ENCODE measurements at places on chromosomes 7 and 10. TPM values are rescaled to one million over a fixed set of nuclear protein-coding genes. Genes with fewer than 3 reads are reported as not detected.

DNA sequence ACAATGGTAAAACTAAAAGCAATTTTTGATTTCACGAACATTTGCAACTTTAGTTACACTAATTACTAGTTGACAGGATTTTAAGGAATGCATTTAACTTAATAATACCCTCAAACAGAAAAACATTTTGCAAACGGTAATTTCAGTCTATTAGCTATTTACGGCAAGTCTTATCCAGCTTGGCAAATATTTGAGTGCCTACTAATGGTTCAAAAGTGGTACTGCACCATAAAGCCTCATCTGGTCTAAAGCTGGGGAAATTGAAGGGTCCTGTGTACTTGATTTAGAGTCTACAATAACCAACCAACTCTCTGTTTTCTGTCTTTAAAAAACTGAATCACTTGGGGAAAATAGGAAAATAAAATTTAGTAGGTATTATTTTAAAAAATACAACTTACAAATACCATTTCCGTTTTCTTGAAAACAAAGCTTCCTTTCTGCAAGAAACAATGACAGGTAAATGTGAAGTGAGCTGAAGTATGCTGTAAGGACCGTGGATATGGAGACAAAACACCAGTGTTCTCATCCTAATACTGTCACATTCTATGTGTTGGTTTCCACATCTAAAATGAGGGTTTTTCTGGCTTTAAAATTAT is 142.3 kb downstream of the VPS50 start:
- DNase-seq: peak; percentile 20

DNA sequence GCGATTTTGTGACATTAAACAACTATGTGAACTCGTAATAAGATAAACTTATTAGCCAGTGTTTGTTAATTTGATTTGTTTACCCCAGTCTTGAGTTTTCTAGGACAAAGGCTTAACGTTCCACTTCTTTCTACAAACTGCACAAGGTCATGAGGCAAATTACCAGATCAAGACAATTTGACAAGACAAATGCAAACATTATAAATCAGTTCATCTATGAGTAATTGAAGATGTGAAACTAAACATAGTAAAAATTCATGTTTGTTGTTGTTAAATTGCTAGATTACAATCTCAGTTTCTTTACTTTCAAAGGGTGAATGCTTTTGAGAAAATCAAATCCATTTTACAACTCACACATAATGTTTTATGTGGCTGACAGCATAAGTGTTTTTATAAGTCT is 13.4 kb upstream of the ZNF804B start:
- no peak for DNase-seq

- no peak for DNase-seq
These were observed 239.7 kb upstream of the ANKRD30A start for GRCh38 chr10:36885746-36886145.

DNA sequence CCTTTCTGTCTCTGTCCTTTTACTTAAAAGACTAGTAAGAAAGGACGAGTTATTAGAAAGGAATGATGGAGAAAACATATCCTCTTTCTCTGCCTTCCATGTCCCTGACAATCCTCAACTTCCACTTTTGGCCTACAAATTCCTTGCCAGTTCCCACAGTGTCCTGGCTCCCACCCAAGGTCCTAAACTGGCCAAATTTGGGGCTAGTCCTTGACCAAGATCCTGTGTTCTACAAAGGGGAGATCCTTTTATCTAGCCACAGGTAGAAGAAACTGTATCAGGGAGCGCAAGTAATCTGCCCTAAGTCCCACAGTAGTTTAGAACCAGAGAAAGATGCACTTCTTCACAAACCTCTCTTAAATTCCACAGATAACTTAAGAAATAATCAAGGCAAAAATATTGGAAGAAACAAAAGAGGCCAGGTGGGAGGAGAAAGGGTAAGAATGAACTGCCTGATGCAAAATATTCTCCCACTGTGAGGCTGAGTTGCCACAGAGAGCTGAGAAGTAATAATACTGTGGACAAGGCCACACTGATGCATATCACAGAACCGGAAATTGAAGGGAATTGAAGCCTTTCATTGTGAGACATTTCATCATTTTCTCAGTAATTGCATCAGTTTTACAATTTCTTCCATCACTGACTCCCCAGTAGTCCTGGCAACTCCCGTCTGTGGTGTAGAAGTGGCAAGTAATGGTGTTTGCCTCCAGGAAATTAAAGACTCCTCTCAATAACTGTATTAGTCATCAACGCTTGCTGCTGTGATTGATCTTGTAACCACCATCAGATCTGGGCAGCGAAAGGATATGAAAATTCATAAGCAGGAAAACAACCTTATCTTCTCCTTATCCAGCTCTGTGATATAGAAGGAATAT is 47.2 kb downstream of the DNAJC12 start:
- DNase-seq: peak; percentile 82

The CYP2C9 gene
- polyA plus RNA-seq: not detected

- DNase-seq: no peak
These were observed 357.2 kb downstream of the LRMDA start for GRCh38 chr10:75788394-75789205.

DNA sequence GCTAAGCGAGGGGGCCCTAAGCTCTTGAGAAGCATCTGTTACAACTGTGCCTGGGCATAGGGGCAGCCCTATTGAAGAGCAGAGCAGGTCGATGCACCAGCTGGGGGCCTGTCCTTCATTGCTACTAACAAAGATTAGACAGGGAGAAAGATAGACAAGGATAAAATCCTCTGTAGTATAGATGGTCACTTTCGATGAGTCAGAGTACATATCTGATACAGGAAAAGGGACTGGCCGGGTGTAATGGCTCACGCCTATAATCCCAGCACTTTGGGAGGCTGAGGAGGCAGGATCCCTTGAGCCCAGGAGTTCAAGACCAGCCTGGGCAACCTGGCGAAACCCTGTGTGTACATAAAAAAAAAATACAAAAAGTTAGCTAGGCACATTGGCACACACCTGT is 13.6 kb downstream of the OPTN start:
- DNase-seq: no peak

The MAGI2 gene
- 0.02 TPM for polyA plus RNA-seq

The HACD1 gene
- polyA plus RNA-seq: 15.7 TPM

The WEE2 gene
- not detected for polyA plus RNA-seq

The CABCOCO1 gene
- not detected for polyA plus RNA-seq

DNA sequence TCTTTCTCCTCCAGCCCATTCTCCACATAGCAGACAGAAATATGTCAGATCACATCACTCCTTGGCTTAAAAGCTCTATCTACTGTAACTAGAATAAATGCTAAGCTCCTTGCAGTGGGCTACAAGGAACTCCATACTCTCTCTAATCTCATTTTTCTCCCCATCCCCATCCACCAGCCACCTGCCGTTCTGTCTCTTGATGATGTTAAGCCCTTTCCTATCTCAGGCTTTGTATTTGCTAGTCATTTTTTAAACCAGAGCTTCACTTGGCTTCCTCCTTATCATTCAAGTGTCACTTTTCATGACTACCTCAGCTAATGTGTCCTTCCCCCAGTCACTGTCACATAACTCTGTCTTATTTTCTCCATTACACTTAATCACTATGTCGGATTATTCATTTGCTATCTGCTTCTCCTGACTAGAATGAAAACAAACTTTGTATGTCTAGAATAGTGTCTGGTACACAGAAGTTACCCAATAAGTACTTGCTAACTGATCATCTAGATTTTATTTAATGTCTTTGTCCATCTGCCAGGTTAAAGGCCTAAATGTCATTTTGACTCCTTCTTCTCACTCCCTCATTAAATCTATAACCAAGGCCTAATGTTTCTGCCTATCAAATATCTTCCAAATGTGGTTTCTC is 87.2 kb upstream of the RPA3 start:
- no peak for DNase-seq

DNA sequence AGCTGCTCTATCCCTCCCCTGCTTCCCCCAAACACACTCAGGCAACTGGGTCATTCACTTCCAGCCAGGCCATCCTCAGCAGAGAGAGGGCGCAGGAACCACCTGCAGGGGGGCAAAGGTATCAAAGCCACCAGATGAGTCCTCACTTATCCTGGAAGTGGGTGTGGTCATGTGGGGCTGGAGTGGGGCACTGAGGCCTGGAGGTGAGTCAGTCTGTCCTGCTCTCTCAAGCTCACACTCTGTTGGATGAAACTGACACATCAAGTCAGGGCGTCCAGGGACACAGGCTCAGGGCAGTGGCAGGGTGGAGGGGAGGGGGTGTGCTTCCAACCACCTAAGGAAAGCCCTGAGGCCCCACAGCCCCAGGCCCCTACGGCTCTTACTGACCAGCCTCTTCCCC is 8.0 kb upstream of the ELFN1 start:
- DNase-seq: no peak

- peak; percentile 62 for DNase-seq
These were observed 2.0 kb downstream of the RTKN2 start for GRCh38 chr10:62266611-62267010.

DNA sequence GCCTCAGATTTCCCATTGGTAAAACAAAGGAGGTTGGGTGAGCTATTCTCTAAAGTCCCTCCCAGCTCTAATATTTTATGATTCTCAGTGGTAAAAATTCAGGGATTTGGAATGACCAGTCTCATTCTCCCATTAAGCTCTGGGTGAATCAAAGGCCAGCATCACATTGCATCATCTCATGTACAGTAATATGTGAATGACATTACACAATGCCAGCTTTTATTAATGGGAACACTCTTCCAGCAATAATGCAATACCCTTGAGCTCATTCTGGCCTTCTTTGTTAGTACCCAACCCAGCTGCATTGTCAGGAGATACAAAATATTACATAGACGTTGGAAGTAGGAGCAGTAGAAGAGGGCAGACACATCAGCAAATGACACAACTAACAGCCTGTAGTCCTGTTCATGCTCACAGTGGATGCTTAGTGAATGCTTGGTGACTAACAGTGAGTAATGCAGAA is 100.0 kb upstream of the EGR2 start:
- DNase-seq: peak; percentile 97

The C10orf67 gene
- 0.26 TPM for polyA plus RNA-seq

- DNase-seq: no peak
These were observed 125.0 kb downstream of the FOXP2 start for GRCh38 chr7:114539575-114539974.

DNA sequence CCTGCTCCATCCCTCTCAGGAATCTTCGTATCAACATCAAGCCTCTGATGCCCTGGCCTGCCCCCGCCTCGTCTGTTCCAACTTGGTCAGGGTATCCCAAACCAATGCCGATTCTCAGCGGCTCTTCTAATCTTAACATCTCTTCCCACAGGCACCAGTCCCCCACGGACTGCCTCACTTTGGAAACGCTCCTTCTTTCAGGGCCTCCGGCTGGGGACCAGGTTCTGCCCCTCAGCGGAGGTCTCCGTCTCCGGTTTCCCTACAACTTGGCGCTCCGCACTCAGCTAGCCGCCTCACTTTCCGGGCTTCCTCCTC is 488 bp downstream of the ABCF2 start:
- no peak for DNase-seq

- DNase-seq: peak; percentile 62
These were observed 9.4 kb upstream of the ZNF107 start for GRCh38 chr7:64656489-64656888.
